ENCODE measurements at places on chromosomes 5 and 9.

DNA sequence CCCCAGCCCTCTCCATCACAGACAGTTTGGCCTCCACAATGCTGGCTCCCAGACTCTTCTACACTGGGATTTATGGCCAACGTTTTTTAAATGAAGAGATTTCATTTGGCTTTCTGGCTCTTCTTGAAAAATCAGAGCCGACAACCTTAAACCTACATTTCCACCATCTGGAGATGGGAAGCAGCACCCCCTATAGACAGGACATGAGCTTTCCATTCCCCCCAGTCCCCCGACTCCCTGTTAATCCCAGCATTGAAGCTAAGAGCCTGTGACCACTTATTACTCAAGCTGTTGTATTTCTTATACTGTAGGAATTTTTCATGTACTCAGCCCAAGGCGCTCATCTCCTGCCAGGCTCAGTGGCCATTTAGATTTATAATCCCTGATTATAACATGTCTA is 34.0 kb upstream of the AFAP1L1 start:
- no peak for DNase-seq

DNA sequence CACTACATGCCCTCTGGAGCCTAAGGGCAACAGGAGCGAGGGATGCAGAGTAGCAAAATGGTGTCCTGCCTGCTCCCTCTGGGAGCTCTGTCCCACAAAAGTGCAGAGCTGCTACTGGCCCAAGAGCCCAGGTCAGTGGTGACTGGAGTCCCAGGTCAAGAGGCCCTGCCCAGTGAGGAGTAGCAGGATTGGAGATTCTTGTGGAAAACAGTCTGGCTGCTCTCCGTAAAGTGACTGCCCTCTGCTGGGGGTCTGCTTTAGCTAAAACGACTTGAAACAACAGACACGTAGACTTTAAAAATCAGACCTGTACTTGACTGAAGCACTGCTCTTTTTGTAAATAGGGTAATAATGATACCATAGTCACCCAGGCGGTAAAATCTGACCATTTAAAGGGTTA is 917.0 kb downstream of the MAT2B start:
- DNase-seq = no peak

GRCh38 chr5:181221792-181222629 is 1.1 kb upstream of the TRIM41 start:
- peak; percentile 92 for DNase-seq

DNA sequence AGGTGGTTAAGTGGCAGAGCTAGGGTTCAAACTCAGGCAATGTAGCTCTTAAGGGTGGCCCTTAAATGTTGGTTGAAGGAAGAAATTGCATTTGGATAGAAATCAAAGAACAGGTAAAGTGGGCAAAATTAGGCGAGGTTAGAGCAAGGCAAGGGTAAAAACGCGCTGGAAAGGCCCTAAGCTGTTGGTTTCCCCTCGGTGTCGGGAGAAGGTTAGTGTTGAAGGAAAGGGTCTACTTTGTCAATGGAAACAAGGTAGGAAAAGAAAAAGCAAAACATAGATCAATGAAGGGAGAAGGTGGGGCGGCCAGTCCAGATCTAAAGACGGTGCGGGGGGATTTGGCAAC is 431 bp downstream of the FASTKD3 start:
- DNase-seq = no peak

DNA sequence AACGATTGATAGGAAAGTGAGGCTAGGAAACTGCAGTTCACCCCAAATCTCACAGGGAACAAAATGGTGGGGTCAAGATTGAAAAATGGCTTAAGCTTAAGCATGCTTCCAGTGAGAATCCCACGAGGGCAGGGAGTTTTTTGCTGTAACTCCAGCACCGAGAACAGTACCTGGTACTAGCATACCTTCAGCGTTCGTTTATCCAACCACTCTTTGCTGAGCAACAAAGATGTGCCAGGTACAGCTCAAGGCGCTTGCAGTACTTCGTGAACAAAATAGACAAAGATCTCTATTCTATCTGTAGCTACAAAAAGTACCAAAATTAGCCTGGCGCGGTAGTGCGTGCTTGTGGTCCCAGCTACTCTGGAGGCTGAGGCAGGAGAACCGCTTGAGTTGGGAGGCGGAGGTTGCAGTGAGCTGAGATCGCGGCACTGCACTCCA is 778 bp upstream of the PPP6C start:
- DNase-seq = no peak

DNA sequence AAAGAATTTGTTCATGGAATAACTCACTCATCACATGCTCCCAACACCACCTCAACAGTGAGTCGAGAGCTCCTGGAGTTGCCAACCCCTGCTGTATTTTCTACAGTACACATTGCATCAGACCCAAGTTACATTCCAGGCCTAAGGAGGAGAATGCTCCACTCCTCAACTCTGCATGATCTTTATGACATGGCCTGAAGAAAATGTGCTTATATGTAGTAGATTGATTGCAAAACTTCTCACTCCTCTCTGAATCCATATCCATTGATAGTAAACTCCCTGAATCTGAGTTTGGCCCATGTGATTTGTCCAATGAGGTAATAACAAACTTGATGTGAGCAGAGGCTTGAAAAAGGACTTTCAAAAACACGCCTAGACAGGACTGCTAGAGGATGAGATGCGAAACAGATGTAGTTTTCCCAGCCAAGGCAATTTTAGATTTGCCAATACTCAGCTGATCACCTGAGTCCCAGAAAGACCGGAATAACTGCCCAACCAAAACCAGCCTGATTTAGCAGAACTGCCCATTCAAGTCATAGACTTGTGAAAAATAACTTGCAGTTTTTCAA is 29.0 kb upstream of the PAPPA start:
- no peak for DNase-seq

DNA sequence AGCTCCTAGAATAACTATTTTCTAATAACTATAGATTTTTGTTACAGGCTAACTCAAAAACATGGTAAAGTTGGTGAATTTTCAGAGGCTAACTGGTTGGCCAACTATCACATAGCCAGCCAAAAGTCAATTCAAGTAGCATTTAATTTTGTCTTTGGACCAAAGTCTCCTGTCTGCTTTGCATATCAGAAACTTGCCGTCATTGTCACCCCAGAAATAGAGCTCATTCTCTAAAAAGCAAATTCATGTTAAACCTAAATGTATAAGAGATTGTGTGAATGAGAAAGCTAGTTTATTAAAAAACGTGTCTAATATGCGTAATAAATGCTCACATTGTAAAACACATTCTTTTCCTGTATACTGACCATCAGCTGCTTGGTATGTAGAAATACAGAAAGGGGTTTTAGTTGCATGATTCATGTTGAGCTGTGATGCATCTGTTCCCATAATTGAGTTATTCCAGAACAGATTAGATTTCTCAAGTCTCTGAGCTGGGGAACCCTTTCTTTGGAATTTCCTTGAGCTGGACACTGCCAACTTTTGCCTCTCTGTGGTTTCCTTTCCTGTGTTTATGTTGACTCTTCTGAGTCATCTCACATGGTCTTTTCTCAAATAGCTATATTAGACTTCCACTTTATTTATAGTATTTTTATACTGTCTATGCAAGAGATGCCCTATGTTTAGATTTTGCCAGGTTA is 7.3 kb downstream of the SRFBP1 start:
- no peak for DNase-seq

GRCh38 chr5:18314192-18314778 is 680.0 kb downstream of the TAF11L14 start:
- no peak for DNase-seq

DNA sequence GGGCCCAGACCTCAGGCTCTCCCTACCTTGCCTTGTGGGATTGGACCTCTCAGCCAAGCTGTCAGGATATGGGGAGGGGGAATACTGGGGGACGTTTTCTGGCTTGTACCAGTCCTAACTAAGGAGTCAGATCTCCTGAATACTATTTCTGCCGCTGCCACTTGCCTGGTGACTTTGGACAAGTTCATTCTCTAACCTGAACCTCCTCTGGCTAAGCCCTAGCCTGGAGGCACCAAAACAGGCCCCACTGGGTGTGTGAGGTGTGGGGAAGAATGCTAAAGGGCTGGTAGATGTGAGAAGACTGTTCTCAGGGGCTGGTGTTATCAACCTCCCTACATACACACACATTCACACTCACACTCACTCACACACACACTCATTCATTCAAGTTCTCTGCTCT is 1.1 kb downstream of the SLC6A7 start:
- no peak for DNase-seq

DNA sequence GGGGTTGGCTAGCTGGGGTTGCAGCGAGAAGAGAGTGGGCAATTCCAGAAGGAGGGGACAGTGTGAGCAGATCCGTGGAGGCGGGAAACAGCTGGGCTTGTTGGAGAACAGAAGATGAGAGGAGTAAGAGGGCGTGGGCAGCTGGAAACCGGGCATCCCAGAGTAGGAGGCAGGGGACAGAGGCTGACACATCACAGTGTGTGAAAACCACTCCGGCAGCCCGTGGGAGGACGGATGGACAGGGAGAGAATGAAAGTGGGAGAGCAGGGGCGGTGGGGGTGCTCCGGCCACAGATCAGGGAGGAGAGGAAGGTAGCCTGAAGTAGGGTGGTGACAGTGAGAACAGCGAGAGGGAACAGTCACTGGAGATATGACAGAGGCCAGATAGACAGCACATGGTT is 8.3 kb upstream of the PSMB7 start:
- DNase-seq = no peak

Data from stimulated activated CD4-positive, alpha-beta T cell treated with anti-CD3 and anti-CD28 coated beads, Interleukin-2, amount 100 ng/mL, for 4 hours (primary cell).